Mesenchymal stem cell (in vitro differentiated cells and primary cell): ENCODE measurements at places on chromosomes 6 and 20.

GRCh38 chr6:2938632-2939083 lies 32.7 kb downstream of the SERPINB6 start:
- DNase-seq = no peak

- DNase-seq = no peak
Observed at GRCh38 chr6:25359891-25360290, 80.7 kb downstream of the CARMIL1 start.

- DNase-seq = no peak
Observed at GRCh38 chr20:41563087-41563486, 55.1 kb downstream of the CHD6 start.

DNA sequence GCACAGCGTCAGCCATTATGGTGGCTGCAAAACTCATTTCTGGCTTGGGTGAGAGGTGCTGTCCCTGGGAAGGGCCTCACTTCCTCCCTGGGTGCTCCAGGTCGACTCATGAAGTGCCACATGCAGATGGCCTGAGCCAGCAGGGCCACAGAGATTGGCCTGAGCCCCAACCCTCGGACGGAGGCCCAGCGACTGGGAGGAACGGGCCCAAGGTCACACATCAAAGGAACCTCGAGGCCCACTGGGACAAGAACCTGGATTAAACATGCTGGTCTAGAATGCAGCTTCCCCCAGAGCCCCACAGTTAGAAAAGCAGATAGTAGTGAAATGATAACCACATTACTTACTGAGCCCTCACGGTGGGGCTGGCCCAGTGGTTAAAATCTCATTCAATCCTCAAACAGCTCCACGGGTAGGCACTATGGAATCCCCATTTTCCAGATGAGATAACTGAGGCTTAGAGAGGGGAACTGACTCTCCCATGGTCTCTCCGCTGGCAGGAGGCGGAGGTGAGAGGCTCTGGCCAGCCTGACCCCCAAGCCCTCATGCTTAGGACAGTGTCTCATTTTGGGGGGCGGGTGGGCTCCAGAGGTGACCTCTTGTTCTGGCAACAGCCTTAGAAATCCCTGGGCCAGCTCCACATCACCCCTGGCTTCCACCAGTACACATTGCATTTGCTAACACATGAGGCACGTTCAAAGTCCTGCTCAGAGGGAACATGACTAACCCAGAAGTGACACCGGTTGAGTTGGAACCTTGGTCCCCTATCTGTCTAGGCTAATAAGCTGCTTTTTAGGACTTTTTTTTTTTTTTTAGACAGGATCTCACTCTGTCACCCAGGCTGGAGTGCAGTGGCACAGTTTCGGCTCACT lies 53.0 kb downstream of the SRC start:
- no peak for DNase-seq

DNA sequence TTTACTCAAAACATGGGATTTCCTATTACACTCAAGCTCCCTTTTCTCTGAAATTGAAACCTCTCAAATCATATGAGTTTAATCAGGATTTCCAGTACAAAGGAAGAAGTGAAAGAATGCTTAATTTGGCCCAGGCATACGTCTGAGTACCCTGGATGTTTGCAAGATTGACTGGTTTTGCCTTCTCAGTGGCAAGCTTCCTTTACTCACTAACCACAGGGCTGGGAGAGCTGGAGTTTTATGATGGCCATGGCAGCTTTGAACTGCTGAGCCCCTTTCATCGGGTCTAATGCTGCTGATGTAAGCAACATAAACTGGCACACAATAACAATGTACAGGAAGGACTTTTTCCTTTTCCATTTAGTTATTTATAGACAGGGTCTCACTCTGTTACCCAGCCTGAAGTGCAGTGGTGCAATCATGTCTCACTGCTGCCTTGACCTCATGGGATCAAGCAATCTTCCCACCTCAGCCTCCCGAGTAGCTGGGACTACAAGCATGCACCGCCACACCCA lies 194.8 kb downstream of the SLC35F1 start:
- DNase-seq = no peak

- peak; percentile 80 for DNase-seq
Observed at GRCh38 chr6:48135323-48136084, 24.5 kb upstream of the PTCHD4 start.

DNA sequence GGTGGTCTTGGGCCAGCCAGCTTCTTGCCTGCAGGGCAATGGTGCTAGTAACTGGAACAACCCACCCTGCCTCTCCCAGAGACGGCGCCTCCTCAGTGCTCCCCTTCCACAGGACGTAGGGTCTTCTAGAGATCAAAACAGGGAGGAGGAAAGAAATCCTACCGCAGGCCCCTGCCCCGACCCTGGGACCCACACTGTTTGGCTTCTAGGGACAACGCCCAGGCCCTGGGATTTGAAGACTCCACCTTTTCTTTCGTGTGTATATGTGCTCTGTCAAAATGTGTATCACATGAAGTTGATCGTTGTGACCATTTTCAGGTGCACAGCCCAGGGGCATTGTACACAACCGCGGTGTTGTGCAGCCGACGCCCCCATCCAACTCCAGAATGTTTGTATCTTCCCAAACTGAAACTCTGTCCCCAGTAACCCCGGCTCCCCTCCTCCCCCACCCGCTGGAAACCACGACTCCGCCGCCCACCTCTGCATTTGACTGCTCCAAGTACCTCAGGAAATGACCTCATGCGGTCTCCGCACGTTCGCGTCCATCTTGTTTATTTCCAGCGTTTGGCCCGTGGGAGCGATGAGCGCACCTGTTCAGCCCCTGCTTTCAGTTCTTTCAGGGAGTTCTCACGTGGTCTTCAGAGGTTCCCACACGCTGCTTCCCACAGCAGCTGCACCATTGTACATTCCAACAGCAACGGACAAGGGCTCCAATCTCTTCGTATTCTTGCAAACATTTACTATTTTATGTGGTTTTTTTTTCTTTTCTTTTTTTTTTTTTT lies 3.4 kb upstream of the BHLHE23 start:
- DNase-seq = no peak

- peak; percentile 86 for DNase-seq
Observed at GRCh38 chr6:27866357-27867050, 45.7 kb downstream of the OR2B2 start.
